Spinal cord (tissue), 10 donors: ENCODE measurements at places on chromosomes 16 and 17.
A peak's percentile ranks its signal among the peaks of the same experiment; 100 is the strongest.

- peaks cover 99% of the 10 kb centered on the region for H3K36me3 ChIP-seq
- peaks cover 4% of the 10 kb centered on the region for H3K4me1 ChIP-seq
- no peak overlapping the region for H3K4me3 ChIP-seq
- DNase-seq = no peak
- H3K27ac ChIP-seq = no peak overlapping the region
Observed at GRCh38 chr16:30768583-30769181, 6.6 kb downstream of the RNF40 start.

DNA sequence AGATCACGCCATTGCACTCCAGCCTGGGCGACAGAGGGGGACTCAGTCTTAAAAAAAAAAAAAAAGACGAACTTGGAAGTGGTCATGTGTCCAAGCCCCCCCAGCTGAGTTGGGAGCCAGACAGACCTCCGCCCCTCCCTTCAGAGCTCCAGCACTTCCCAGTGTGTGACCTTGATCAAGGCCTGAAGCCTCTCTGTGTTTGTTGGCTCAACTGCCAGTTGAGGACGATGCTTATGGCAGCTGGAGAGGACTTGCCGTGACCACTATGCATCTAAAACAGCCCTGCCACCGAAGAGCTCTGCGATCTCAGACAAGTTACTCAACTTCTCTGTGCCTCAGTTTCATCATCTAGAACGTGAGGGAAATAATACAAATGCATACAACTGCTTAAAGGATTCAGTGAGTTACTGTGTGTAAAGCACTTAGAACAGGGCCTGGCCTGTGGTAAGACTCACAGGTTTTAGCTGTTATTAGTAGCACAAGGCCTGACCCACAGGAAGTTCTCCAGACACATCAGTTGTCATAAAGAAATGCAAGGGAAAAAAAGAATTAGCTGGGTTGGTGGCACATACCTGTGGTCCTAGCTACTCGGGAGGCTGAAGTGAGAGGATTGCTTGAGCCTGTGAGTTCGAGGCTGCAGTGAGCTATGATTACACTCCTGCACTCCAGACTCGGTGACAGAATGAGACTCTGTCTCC lies 7.0 kb upstream of the IL27 start:
- H3K4me3 ChIP-seq = no peak overlapping the region
- no peaks in the 10 kb centered on the region for H3K27me3 ChIP-seq
- no peaks in the 10 kb centered on the region for H3K36me3 ChIP-seq

DNA sequence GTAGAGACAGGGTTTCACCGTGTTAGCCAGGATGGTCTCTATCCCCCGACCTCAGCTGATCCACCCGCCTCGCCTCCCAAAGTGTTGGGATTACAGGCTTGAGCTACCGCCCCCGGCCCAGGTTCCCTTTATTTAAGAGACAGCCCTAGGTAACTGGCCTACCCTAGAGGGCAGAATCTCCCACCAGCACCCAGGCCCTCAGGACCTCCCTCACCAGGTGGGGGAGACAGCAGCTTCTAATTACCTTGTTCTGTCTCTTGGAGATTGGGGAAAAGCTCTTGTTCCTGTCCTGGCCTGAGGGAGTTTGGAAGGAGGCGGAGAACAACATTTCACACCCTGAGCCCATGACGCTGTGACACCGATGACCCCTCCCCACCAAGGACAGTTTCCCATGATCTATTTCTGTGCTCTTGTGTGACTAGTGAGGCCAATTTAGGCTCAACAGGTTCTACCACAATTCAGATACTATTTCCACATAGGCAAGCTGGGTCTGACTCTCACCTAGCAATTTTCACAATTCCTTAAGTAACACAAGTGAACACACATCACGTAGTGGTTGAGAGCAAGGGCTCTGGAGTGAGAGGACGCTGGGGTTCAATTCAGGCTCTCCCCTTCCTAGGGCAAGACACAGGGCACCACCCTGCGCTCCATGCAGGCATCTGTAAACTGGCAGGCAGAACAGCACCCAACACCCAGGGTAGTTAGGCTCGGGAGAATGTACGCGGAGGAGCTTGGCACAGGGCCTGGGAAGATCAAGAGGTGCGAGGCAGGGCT lies 20.4 kb downstream of the HDAC5 start:
- no peak overlapping the region for H3K4me3 ChIP-seq
- peaks cover 66% of the 10 kb centered on the region for H3K4me1 ChIP-seq
- H3K27ac ChIP-seq = no peak overlapping the region
- H3K36me3 ChIP-seq = peaks cover 34% of the 10 kb centered on the region
- no peaks in the 10 kb centered on the region for H3K27me3 ChIP-seq

DNA sequence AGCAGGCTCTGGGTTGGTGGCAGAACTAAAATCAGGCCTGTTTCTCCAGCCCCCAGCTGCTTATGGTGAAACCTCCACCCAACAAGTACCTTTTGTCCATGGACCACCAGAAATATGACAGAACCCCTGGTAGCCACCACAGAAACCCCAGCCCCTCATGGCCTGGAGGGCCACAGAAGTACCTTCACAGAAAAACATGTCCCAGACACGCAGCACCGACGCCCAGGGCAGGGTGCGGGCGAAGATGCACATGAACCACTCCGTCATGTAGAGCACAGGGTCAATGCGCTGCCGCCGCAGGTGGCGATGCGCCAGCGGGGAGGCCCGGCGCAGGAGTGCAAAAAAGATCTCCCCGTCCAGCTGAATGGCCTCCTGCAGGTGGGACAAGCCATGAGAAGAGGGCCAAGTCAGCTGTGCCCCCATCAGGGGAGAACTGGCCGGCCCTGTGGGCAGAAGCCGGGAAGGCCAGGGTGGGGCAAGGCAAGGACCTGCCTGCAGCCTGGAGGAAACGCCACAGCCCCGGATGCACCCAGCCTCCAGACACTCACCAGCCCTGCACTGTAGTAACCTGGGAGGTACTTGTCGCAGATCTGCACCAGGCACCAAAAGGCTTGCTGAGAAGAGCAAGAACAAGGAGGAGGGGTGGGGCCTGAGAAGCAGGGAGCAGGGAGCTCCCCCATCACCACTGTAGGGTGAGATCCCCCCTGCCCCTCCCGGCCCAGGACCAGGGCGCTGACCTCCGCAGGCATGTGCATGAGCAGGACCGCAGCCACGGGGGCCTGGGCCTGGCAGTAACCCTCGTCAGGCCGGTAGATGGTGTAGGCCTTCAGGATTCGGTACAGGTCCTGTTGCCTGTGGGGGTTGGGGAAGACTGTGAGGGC lies 4.1 kb upstream of the CD2BP2 start:
- H3K4me3 ChIP-seq = no peak overlapping the region
- H3K4me1 ChIP-seq = peaks cover 31% of the 10 kb centered on the region
- H3K36me3 ChIP-seq = peaks cover 77% of the 10 kb centered on the region
- H3K27me3 ChIP-seq = no peaks in the 10 kb centered on the region

DNA sequence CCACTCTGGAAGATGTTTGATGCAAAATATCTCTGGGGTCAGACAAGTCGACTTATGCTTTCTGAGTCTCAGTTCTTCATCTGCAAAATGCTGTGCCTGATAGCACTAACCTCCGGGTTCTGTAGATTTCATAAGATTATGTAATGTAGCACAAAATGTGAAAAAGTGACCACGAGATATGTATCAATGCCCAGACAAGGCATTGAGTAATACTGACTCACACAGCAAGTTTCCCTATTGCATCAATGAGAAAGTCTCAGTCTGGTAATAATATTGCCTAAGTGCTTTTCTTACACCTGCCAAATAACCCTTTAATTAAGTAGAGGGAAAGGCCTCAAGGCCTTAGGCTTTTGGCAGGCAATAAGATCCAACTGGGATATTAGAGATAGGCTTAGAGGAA lies 41.4 kb upstream of the MMP2 start:
- no peak for DNase-seq
- H3K27me3 ChIP-seq = no peaks in the 10 kb centered on the region
- no peak overlapping the region for H3K4me3 ChIP-seq
- no peak overlapping the region for H3K27ac ChIP-seq
- no peaks in the 10 kb centered on the region for H3K4me1 ChIP-seq

- peak overlapping the region; percentile 70 for H3K27ac ChIP-seq
- no peaks in the 10 kb centered on the region for H3K36me3 ChIP-seq
- peaks cover 12% of the 10 kb centered on the region for H3K4me1 ChIP-seq
- no peak overlapping the region for H3K4me3 ChIP-seq
- DNase-seq = no peak
Observed at GRCh38 chr16:23131436-23131835, 17.8 kb downstream of the USP31 start.

DNA sequence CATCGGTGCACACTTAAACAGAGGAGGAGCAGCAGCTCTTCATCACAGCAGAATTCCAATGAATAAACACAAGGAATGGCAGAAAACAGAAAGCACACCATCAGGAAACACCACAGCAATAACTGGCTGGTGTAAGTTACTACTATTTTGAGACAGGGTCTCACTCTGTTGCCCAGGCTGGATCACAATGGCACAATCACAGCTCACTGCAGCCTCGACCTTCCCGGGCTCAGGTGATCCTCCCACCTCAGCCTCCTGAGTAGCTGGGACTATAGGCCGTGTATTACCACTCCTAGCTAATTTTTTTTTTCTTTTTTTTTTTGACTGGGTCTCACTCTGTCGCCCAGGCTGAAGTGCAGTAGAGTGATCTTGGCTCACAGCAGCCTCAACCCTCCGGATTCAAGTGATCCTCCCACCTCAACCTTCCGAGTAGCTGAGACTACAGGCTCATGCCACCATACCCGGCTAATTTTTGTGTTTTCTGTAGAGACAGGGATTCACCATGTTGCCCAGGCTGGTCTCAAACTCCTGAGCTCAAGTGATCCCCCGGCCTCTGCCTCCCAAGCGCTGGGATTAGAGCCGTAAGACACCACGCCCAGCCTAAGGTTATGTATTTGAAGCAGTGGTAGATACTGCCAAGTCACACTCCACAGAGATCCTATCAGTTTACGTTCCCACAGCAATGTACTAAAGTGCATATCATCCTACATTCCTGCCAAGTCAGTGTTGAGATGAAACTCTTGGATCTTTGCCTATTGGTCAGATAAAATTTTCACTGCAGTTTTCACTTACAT lies 20.7 kb downstream of the TRAP1 start:
- H3K27me3 ChIP-seq = no peaks in the 10 kb centered on the region
- H3K4me3 ChIP-seq = no peak overlapping the region
- no peaks in the 10 kb centered on the region for H3K4me1 ChIP-seq
- no peak overlapping the region for H3K27ac ChIP-seq
- peaks cover 10% of the 10 kb centered on the region for H3K36me3 ChIP-seq

DNA sequence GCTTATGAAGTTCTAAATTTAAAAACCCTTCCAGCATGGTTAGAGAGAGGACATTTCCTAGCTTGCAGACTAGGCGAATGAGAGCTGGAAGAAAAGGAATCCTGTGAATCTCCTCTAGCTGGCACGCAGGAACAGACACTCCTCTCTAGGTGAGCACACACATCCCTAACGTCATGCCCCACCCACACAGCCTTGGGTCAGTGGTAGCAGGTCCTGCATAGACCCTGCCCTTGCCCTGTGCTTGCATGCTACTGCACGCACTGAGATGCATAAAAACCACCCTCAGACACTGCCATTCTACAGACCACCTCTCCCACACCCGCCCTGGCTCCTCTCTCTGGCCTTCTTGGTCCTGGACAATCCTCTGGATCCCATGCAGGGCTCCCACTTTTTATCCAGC lies 23.5 kb downstream of the CES1 start:
- H3K36me3 ChIP-seq = no peaks in the 10 kb centered on the region
- H3K27ac ChIP-seq = no peak overlapping the region
- H3K4me3 ChIP-seq = no peak overlapping the region
- DNase-seq = no peak

GRCh38 chr17:77455111-77455890 lies 314.5 kb downstream of the SEC14L1 start:
- H3K4me1 ChIP-seq = peaks cover 95% of the 10 kb centered on the region
- H3K36me3 ChIP-seq = peaks cover 40% of the 10 kb centered on the region
- peak overlapping the region; percentile 67 for H3K27ac ChIP-seq

- H3K36me3 ChIP-seq = peaks cover 11% of the 10 kb centered on the region
- no peaks in the 10 kb centered on the region for H3K27me3 ChIP-seq
- peak overlapping the region; percentile 61 for H3K4me3 ChIP-seq
- DNase-seq = no peak
- peaks cover 22% of the 10 kb centered on the region for H3K4me1 ChIP-seq
Observed at GRCh38 chr17:76353004-76353598, 615 bp downstream of the PRPSAP1 start.

DNA sequence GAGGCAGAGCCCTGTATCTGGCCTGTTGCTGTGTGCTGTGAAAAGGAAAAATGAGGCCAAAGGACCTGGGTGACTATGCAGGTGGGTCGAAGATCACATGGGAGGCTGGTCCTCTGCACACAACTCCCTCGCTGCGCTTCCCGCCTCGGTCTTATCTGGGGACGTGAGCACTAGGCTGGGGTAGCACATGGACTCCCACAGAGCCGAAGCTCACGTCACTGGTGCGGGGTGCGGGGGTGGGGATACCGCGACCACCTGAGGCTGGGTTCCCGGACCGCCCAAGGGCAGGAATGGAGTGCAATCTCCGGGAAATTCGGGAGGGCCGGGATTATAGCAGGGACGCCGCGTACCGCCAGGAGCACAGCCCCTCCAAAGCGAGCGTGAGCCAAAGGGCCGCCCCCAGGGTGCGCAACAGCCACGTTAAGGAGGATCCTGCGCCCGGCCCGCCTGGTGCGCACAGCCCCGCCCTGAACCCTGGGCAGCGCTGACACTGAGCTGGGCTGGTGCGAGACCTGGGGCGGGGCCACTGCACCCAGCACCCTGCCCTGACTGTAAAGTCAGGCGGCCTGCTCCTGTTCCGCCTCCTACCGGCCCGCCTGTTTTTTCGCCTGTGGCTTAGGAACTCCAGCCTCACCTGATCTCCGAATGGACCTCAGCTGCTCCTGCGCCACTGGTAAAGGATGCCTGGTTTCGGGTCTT lies 4.8 kb downstream of the MT1A start:
- DNase-seq = no peak
- H3K4me3 ChIP-seq = no peak overlapping the region
- H3K36me3 ChIP-seq = no peaks in the 10 kb centered on the region
- no peak overlapping the region for H3K27ac ChIP-seq

DNA sequence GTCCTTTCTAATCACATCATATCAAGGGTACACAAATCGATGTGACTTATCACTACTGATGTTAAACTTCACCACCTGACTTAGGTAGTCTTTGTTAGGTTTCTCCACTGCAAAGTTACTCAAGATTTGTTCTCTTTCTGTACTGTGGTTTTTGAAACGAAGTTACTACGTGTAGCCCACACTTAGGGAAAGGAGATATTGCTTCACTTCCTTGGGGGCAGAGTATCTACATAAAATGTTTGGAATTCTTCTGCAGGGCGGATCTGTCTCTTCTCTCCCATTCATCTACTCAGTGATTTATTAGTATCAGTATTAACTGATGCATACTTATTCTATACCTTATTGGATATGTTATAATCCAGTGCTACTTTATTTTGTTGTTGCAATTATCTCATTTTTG lies 403.6 kb upstream of the MON1B start:
- no peaks in the 10 kb centered on the region for H3K36me3 ChIP-seq
- H3K27ac ChIP-seq = no peak overlapping the region
- no peaks in the 10 kb centered on the region for H3K27me3 ChIP-seq
